Transverse colon (tissue), 4 donors: ENCODE measurements at places on chromosomes 12 and 14.

DNA sequence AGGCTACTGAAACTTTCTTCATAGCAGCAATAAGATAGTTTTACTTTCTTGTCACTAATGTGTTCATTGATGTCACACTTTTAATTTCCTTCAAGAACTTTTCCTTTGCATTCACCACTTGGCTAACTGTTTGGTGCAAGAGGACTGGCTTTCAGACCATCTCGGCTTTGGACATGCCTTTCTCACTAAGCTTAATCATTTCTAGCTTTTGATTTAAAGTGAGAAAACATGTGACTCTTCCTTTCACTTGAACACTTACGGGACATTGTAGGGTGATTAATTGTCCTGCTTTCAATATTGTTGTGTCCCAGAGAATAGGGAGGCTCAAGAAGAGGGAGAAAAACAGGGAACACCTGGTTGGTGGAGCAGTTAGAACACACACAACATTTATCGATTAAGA, 41.9 kb downstream of the IFNG start:
- no peaks in the 10 kb centered on the region for H3K36me3 ChIP-seq
- H3K4me1 ChIP-seq = no peaks in the 10 kb centered on the region
- H3K4me3 ChIP-seq = no peak overlapping the region
- H3K27ac ChIP-seq = no peak overlapping the region
- H3K27me3 ChIP-seq = no peaks in the 10 kb centered on the region
- DNase-seq = no peak

DNA sequence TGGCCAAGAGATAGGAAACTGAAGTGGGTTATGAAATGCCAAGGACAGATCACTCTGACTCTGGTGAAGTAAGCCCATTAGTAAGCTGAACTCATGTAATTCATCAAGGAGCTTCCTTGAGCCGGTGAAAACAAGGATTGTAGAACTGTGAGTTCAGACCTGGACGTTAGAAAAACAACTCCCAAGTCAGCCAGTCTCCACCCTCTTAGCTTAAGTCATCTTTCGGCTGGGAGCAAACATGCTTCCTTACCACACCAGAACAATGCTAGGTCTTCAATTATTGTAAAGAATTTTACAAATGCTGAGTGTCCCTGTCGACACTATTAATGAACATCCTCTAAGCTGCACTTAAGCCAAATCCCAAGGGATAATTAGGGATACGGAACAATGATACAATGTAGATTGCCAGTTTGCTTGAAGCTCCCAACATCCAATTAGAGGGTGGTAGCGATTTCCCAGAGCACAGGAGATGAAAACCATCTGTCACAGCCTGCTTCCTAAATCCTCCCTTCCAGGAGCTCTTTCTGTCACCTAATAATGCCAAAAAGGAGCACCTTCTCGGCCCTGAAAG, 45.7 kb upstream of the VASH1 start:
- DNase-seq = no peak
- peak overlapping the region; percentile 37 for H3K27ac ChIP-seq
- H3K4me1 ChIP-seq = peaks cover 9% of the 10 kb centered on the region
- H3K36me3 ChIP-seq = no peaks in the 10 kb centered on the region
- H3K4me3 ChIP-seq = no peak overlapping the region

DNA sequence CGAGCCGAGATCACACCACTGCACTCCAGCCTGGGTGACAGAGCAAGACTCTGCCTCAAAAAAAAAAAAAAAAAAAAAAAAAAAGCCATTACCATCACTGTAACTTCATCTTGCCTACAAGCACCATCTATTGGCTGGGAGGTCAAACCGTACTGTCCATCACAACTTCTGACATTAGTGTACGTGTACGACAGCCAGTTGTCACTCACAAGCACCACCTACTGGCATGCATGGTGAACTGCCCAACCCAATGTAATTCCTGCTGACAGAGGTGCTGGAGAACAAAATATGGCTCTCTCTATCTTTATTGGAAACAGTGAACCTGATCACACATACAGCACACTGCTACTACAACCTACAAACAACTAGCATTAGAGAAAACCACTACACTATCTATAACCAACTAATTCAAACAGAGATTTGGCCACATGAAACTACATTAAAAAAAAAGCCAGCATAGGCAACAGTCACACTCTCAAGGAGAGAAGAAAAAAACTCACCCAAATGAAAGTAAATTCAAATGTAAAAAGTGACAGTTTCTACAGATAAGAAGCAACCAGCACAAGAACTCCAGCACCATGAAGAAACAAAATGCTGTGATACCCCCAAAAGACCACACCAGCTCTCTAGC, 82.3 kb downstream of the PUS7L start:
- H3K27me3 ChIP-seq = no peaks in the 10 kb centered on the region
- no peak overlapping the region for H3K27ac ChIP-seq
- H3K4me3 ChIP-seq = no peak overlapping the region
- H3K4me1 ChIP-seq = no peaks in the 10 kb centered on the region
- no peak for DNase-seq

DNA sequence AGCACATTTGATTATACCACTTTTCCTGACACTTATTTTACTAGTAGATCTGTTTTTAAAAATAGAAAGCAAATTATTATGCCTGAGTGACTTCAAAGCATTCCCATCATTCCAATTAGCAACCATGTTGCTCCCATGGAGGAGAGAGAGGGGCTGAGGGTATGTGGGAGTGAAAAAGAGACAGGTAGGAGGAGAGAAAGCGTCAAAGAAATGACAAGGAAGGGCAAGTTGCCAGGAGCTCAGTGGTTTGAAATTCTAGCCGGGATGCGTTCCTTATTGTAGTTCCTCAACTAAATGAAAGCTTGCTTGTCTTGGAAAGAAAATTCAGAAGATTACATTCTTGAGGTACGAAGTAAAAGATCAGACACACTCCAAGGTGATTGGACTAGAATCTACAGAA, 92.4 kb upstream of the PKP2 start:
- H3K4me1 ChIP-seq = no peaks in the 10 kb centered on the region
- no peak for DNase-seq
- no peak overlapping the region for H3K27ac ChIP-seq
- H3K27me3 ChIP-seq = no peaks in the 10 kb centered on the region
- H3K4me3 ChIP-seq = no peak overlapping the region

- DNase-seq = no peak
- H3K4me3 ChIP-seq = no peak overlapping the region
- no peaks in the 10 kb centered on the region for H3K36me3 ChIP-seq
- no peak overlapping the region for H3K27ac ChIP-seq
- peaks cover 69% of the 10 kb centered on the region for H3K27me3 ChIP-seq
Observed at GRCh38 chr12:98893675-98894411, 248.8 kb downstream of the APAF1 start.

DNA sequence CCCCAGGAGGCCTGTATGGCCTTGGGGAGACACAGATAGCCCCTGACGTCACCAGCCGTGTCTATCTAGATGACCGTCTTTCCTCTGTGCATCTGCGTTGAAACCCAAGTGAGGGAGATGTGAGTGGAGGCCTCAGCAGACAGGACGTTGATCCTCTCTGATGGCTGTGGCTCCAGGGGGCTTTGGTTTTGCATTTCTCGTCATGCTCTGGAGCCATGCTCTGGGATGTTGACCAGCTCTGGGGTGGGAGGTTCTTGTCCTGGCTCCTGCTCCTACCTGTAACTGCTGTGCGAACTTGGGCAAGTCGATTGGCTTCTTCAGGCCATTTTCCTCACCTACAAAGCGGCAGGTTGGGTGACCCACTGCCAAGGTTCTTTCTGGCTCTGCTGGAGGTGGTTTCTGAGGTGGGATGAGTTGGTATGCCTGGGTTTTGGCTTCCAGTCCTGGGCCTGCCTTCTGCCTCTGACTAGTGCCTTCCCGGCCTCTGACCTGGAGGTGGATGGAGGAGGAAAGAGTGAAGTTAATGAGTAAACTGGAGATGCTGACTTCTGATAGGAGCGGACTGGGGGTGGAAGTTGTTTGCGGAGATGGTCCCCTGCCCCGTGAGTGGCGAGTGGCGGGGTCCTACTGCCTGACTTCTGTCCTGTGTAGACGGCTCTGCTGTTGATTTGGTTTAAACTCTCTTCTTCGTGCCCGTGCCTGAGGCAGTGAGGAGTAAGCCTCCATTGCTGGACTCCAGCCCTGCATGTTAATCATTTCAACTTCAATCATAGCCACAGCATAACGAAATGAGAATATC, 8.4 kb downstream of the TSPAN9 start:
- H3K27ac ChIP-seq = no peak overlapping the region
- H3K27me3 ChIP-seq = no peaks in the 10 kb centered on the region
- H3K4me1 ChIP-seq = no peaks in the 10 kb centered on the region
- DNase-seq = no peak
- H3K4me3 ChIP-seq = no peak overlapping the region

- H3K36me3 ChIP-seq = peaks cover 12% of the 10 kb centered on the region
- H3K4me3 ChIP-seq = no peak overlapping the region
- H3K27ac ChIP-seq = no peak overlapping the region
- H3K27me3 ChIP-seq = no peaks in the 10 kb centered on the region
- no peaks in the 10 kb centered on the region for H3K4me1 ChIP-seq
Observed at GRCh38 chr12:105057174-105057573, 27.1 kb downstream of the ALDH1L2 start.

GRCh38 chr12:116959198-116959460, 48.4 kb downstream of the FBXW8 start:
- no peak overlapping the region for H3K27ac ChIP-seq
- H3K4me3 ChIP-seq = no peak overlapping the region
- no peaks in the 10 kb centered on the region for H3K27me3 ChIP-seq
- peaks cover 11% of the 10 kb centered on the region for H3K4me1 ChIP-seq
- no peak for DNase-seq

DNA sequence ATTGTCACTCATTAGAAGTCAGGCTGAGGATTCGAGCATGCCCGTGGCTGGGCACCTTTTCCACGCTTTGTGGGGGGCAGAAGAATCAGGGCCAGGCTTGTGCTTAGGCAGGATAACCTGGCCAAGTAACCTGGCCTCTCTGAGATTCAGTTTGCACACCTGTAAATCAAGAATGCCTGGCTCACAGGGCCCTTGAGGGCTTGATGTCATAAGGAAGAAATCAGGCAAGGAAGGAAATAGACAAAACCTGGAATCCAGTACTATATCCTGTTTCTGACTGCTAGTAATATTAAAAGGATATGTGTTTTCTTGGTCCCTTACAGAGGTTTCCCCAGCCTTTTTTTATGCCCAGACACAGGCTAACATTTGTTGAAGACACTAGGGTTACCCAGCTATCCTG, 91.9 kb downstream of the SAMD4A start:
- H3K4me1 ChIP-seq = no peaks in the 10 kb centered on the region
- H3K27ac ChIP-seq = no peak overlapping the region
- no peaks in the 10 kb centered on the region for H3K27me3 ChIP-seq
- DNase-seq = no peak
- H3K4me3 ChIP-seq = no peak overlapping the region

DNA sequence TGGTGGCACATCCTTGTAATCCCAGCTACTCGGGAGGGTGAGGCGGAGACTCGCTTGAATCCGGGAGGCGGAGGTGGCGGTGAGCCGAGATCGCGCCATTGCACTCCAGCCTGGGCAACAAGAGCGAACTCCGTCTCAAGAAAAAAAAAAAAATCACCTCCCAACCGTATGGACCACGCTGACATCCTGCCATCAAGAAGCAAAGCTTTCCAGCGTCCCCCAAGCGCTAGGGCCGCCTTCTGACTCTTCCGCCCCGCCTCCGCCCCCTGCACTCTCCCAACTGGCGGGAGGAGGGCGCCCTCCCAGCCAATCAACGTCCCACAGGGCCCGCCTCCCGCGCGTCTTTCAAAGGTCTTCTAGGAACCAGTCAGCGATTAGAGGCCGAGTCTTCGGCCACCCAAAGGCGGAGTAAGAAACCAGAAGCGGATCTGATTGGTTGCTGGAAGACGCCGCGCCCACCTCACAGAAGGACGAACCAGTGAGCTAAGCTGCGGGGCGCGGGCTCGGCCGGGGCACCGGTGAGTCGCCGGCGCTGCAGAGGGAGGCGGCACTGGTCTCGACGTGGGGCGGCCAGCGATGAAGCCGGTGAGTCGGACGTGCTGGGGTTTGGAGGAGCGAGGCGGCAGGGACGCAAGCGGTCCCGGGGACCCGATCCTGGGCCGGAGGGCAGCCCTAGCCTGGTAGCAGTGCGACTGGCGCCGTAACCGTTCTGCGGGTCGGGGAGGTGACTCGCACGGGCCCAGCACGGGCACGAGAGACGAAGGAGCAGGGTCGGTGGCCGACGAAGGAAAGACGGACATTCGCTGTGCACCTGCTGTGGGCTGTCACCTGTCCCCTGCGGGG, at the start of gene CDKN3:
Gene CDKN3, plus strand, starts transcription at position 515 of the 843 bp plus-strand sequence. Its CDS starts 62 bp downstream, at position 577.
- H3K27me3 ChIP-seq = no peaks in the 10 kb centered on the region
- peak within 1 kb of the TSS; percentile 71 for H3K27ac ChIP-seq
- H3K4me3 ChIP-seq = peak within 1 kb of the TSS; percentile 77
- no peaks in the 10 kb centered on the region for H3K36me3 ChIP-seq
- no peaks in the 10 kb centered on the region for H3K4me1 ChIP-seq

DNA sequence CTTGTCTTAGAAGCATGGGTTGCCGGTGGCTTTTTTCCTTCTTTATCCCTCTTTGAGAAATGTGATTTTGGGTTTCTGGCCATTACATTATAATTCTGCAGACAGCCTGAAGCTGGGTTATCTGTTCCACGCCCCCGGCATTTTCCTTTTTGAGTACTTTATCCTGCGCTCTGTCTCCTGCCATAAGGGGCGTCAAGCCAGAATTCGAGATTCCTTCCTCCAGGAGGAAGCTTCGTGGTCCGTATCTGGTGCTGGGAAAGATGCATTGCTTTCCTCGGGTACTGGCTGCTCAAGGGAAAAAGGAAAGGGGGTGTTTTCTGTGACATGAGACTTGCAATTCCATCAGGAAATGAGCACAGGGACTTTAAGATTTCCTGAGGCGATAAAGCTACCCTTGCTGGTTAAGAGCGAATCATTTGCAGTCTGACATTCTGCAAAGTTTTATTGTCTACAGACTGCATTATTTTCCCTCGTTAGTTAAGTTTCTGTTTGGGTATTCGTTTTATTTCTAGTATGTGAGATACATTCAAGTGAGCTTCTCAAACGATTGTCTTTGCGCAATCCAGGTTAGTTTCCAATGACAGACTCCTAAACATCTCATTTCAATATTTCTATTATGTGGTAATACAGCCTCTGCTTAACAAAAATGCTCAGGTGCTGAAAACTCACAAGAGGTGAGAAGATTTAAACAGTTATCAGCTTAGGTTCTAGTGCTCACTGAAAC, 694 bp downstream of the AKAP5 start:
- H3K27me3 ChIP-seq = no peaks in the 10 kb centered on the region
- H3K4me1 ChIP-seq = peaks cover 7% of the 10 kb centered on the region
- H3K27ac ChIP-seq = peak overlapping the region; percentile 92
- no peak for DNase-seq

GRCh38 chr14:86055512-86056075, 525.6 kb downstream of the FLRT2 start:
- no peaks in the 10 kb centered on the region for H3K36me3 ChIP-seq
- DNase-seq = no peak
- no peaks in the 10 kb centered on the region for H3K27me3 ChIP-seq
- no peak overlapping the region for H3K4me3 ChIP-seq
- H3K27ac ChIP-seq = no peak overlapping the region
- no peaks in the 10 kb centered on the region for H3K4me1 ChIP-seq
